ENCODE measurements at places on chromosomes 3 and 15. TPM values are rescaled to one million over a fixed set of nuclear protein-coding genes. Genes with fewer than 3 reads are reported as not detected.

The IL5RA gene
- total RNA-seq = not detected

The CATSPER2 gene
- total RNA-seq = 3.3 TPM

The ARGFX gene
- total RNA-seq = not detected

The GRAMD2A gene
- total RNA-seq = 0.77 TPM

The GABRR3 gene
- total RNA-seq = not detected

The GABRB3 gene
- total RNA-seq = 47.9 TPM

Measured in astrocyte (in vitro differentiated cells and primary cell).